ENCODE measurements at places on chromosomes 16 and 17. TPM values are rescaled to one million over a fixed set of nuclear protein-coding genes. Genes with fewer than 3 reads are reported as not detected.
A peak's percentile ranks its signal among the peaks of the same experiment; 100 is the strongest.

PALB2 gene
- total RNA-seq: 15.9 TPM

DNA sequence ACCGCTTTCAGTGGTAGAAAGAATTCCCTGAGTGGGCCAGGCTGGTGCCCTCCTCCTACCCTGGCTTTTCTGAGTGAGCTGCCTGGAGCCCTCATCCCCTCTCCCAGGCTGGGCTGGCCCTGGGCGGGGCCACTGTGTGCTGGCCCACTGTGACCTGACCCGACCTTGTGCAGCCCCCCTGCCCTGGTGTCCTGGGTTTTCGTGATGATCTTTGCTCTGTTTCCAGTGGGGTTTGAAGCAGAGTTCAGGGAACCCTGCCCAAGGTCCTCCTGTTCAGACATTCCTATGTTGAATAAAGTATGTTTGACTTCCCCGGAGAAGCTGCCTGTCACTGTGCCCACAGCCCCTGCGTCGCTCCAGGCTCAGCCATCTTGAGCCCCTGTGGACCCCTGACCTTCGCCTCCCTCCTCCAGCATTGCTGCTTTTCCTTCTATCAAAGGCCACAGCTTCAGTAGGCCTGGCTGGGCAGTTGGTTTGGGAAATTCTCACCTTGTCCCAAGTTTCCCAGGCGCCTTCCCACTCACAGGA lies 13.7 kb upstream of the NAGLU start:
- no peak for DNase-seq

GRCh38 chr16:25256695-25257469 lies 763 bp downstream of the ZKSCAN2 start:
- DNase-seq: no peak

- DNase-seq: no peak
Observed at GRCh38 chr17:44258811-44259351, 9.1 kb downstream of the SLC4A1 start.

- no peak for DNase-seq
Observed at GRCh38 chr16:74111456-74111982, 185.1 kb upstream of the PSMD7 start.

DNA sequence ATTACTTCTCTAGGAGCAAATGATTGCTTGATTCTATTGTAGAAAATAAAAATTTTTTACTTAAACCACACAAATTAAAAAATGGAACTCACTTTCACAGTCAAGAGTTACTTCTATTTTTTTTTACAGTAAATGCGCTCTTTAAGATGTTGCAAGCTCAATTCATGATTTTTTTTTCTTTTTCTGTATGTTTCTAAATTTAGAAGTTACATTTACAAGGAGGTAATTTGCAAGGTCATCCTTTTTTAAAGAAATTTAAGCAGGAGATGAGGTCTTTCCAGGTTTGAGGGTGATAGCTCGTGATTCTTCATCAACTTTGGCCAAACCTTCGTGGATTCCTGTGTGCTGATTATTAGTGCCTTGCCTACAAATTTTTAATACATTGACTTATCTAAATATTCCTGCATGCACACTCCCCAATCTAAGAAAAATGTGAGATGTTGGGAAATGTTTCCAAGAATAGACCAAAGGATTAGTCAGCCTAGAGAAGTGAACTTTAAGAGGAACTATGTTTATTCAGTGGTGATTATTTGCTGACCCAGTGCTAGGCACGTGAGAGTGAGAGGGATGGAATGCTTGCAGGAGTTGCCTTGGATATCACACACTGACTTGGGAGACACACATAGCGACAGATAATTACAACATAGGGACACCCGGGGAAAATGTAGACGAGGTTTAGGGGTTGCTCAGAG lies 429.8 kb downstream of the MAF start:
- no peak for DNase-seq

- DNase-seq: no peak
Observed at GRCh38 chr17:3594051-3594800, 15.0 kb downstream of the TRPV1 start.

TRPV2 gene
- 16.1 TPM for total RNA-seq

KRTAP3-2 gene
- total RNA-seq: not detected

DNA sequence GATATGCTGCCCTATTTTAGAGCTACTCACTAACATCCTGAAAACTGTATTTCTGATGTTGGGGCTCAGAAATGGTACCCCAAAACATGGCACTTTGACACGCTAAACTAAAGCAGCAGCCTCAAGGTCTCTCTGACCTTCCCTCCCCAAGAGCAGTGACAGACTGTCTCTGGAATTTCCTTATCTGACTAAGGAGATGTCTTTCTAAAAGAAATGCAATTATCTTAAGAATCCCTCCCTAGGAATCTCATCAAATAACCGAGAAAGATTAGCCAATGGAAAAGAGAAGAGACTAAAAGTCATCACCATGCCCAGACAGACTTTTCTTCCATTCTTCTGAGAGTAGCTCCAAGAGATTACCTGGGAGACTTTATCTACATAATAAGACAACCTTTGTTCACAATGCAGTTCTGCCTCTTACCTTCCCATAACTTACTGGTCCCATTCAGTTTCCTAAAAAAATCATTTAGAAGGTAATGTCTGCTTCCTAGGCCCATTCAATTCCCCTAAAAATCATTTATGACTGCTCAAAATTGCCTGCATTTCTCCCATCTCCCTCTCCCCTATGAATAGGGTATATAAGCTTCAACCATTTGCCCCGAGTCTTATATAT lies 123.9 kb downstream of the CPPED1 start:
- no peak for DNase-seq

GRCh38 chr17:35932586-35932985 lies 2.0 kb upstream of the RDM1 start:
- DNase-seq: no peak

GRCh38 chr16:73016488-73016830 lies 31.5 kb downstream of the ZFHX3 start:
- no peak for DNase-seq

TOM1L1 gene
- total RNA-seq: 29.1 TPM

DNA sequence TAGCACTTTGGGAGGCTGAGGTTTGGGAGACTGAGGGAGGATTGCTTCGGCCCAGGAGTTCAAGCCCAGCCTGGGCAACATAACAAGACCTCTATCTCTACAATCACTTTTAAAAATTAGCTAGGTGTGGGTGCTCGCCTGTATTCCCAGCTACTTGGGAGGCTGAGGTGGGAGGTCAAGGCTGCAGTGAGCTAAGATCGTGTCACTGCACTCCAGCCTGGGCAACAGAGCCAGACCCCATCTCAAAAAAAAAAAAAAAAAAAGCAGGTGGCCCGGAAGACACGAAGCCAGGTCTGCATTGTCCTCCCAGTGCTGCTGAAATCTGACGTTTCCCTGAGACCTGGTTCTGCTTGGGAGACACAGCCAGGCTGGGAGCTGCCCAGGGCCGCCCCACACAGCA lies 18.8 kb upstream of the TIMP2 start:
- no peak for DNase-seq

DNA sequence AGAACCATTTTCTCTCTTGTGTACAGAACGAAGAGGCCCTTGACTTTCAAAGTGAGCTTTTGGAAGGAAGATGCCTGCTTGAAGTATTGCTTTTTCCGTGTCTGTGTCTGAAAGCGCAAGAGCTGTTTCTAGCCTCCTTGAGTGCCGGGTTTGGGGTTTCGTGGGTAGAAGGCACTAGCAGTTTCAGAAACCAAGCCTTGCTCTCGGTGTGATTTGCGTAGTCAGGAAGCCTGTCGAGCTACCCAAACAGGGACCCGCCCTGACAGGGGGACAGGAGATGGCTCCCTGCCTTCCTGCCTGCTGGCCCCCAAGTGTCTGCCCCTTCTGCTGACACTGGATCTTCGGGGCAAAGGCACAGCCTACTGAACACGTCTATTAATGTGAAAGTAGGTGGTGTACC lies 322.0 kb downstream of the MAF start:
- no peak for DNase-seq

HOXB5 gene
- total RNA-seq: 0.80 TPM

CDH1 gene
- 0.11 TPM for total RNA-seq

DNA sequence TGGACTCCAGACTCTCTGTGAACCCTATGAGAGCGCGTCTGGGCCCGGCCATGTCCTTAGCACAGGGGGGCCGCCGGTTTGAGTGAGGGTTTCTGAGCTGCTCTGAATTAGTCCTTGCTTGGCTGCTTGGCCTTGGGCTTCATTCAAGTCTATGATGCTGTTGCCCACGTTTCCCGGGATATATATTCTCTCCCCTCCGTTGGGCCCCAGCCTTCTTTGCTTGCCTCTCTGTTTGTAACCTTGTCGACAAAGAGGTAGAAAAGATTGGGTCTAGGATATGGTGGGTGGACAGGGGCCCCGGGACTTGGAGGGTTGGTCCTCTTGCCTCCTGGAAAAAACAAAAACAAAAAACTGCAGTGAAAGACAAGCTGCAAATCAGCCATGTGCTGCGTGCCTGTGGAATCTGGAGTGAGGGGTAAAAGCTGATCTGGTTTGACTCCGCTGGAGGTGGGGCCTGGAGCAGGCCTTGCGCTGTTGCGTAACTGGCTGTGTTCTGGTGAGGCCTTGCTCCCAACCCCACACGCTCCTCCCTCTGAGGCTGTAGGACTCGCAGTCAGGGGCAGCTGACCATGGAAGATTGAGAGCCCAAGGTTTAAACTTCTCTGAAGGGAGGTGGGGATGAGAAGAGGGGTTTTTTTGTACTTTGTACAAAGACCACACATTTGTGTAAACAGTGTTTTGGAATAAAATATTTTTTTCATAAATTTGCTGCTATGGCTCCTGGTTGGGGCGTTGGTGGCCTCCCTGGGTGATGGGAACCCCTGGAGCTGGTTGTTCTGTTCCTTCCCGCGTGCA lies 23.1 kb downstream of the STAT5A start:
- peak; percentile 80 for DNase-seq

MSL1 gene
- total RNA-seq: 111 TPM

- no peak for DNase-seq
Observed at GRCh38 chr16:9689597-9689996, 492.6 kb downstream of the GRIN2A start.

PRSS22 gene
- total RNA-seq: not detected
